ENCODE measurements at places on chromosomes 13 and 19.

GRCh38 chr13:75416327-75417011 is 65.5 kb downstream of the TBC1D4 start:
- no peak for DNase-seq

GRCh38 chr13:43478211-43478610 is 308.6 kb downstream of the ENOX1 start:
- DNase-seq = no peak

- DNase-seq = peak; percentile 99
Observed at GRCh38 chr13:105442949-105443699, 1092.3 kb downstream of the EFNB2 start.

DNA sequence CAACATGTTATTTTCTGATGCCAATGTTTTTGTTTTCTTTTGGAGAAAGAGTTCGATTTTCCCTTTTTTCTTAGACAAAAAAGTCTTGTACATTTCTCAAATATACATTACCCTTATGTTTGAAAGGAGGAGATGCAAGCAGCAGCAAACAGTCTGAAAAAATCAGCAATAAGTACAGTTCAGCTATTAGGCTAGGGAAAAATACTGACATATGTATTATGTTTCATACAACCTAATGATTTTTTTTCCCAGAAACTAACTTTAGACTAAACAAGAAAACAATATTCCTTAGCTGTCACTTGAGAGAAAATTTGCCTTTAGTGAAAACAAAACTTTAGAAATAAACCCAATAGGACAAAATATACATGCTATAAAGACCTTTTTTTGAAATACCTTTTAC is 1223.5 kb downstream of the SLITRK1 start:
- DNase-seq = no peak

GRCh38 chr19:6828698-6829633 is 56.5 kb downstream of the VAV1 start:
- DNase-seq = no peak

DNA sequence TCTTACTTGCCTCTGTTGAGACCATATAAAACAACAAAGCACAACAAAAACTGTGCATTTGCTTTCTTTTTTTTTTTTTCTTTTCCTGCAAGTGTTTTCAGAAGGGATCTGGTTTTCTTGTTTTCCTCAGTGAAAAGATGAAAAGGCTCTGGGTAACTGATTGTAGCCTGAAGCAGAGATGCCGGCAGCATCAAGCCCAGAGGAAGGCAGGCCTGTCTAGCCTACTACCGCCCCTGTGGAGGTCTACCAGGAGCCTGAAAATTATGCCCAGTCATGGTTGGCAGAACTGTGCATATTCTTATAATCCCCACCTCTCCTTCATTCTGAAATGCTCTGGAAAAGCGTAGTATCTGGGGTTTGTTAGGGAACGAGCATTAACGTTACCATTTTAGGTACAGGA is 32.6 kb upstream of the MEDAG start:
- peak; percentile 42 for DNase-seq

DNA sequence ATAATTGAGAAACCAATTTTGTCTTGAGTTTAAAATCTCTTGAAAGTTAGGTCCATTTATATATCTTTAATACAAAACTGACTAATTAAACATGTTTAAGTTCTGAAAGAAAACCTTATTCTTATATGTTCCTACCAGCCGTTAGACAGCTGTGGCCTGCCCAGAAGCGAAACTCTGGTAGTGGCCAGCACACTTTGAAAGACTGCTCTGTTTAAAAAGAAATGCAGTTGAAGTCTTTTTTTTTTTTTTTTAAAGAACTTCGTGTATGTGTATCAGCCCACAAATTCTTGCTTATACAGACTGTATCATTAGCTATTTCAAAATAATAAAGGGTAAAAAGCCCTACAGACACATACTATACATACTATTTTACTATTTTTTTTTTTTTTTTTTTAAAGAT is 34.0 kb downstream of the KCTD4 start:
- DNase-seq = no peak

GRCh38 chr19:45952686-45953505 is 20.8 kb downstream of the NOVA2 start:
- DNase-seq = peak; percentile 51

GRCh38 chr13:91168386-91168711 is 179.1 kb upstream of the MIR17HG start:
- DNase-seq = no peak

GRCh38 chr13:60258349-60258748 is 94.6 kb upstream of the DIAPH3 start:
- no peak for DNase-seq

- DNase-seq = no peak
Observed at GRCh38 chr19:29439021-29439420, 86.8 kb upstream of the VSTM2B start.

DNA sequence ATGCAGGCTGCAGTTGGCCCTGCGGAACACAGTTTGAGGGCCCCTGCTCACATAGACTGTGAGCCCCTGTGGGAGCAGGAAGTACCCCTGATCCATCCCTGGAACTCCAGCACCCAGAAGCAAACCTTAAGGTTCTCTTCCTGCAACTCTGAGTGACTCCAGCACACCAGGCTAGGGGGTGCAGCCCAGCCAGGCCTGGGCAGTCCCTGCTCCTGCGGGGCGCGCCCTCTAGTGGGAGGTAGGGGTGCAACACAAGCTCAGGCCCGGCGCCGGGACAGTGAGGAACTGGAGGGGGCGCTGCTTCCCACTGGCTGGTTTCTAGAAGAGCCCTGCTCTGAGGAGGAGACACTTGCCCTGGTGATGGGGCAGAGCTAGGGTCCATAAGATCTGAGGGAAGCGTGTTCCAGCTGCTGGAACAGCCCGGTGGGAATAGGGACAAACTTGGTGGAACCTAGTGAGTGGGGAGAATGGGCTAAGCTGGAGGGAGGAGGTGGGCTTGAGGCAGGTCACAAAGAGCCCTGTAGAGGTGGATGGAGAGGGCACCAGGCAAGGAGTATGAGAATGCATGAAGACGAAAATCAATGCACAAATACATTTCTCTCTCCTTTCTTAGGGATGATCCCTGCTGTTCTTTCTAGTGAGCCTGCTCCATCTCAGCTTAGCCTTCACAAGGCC is 5.0 kb downstream of the ZSCAN5A start:
- DNase-seq = peak; percentile 23

- DNase-seq = peak; percentile 77
Observed at GRCh38 chr19:55005684-55006488, 32.2 kb downstream of the GP6 start.

GRCh38 chr19:33399081-33399744 is 25.7 kb downstream of the CEBPG start:
- DNase-seq = no peak

- peak; percentile 43 for DNase-seq
Observed at GRCh38 chr13:44044547-44045179, 165.0 kb downstream of the LACC1 start.

- DNase-seq = peak; percentile 36
Observed at GRCh38 chr19:10503002-10503789, at the start of gene KEAP1. Gene KEAP1, minus strand, starts transcription at chr19:10503356. Its CDS starts 3,323 bp downstream, at chr19:10500033.

DNA sequence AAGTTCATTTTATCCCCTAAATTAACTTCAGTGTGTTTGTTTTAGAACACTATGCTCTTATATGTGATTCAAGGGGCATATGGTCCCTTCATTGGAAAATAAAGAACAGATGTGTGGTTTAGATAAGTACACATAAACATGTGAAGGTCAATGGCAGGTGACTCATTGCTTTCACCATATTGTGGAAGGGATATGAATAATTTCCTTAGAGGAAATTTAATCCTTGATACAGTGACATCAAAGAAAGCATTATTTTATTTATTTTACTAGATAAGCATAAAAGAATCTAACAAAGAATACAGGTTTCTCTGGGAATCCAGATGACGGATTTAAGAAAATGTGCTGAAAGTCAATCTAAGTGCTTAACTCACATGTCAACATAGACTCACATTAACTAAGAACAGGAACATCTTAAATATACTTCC is 373.5 kb downstream of the KCTD12 start:
- peak; percentile 95 for DNase-seq

DNA sequence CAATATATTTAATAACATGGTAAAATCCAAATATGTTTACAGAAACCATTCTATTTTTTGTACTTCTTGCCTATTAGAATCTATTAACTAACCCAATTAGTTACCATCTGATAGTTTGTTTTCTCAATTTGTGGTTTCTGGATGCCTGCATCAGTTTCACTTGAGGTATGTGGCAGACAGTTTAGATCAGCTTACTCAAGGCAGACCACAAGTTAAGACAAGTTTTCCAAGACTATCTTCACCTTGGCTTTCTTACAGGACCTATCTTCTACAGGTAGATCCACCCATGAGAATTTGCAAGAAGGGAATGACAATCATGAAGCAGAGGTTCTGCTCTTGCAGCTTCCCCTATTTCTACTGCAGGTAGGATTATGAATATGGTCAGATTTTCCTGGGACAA is 458.6 kb downstream of the DACH1 start:
- no peak for DNase-seq

DNA sequence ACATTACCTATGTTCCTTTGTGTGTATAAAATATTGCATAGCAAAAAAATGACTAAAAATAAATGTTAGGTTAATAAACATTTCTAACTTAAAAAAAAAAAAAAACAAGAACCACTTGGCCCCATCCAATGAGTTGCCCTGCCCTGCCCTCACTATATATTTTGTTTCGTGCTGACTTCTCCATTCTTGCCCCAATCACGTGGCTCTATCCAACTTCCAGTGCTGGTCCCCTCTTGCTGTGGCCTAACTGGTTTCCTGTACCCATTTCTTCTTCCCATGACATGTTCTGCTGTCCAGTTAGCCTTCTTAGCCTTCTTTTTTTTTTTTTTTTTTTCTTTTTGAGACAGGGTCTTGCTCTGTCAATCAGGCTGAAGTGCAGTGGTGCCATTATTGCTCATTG is 151.6 kb downstream of the FOXO1 start:
- no peak for DNase-seq

- no peak for DNase-seq
Observed at GRCh38 chr13:47508527-47509228, 492.4 kb downstream of the SUCLA2 start.

GRCh38 chr13:21328836-21329477 is 130.1 kb downstream of the ZDHHC20 start:
- DNase-seq = no peak

GRCh38 chr13:98221234-98221633 is 44.2 kb upstream of the RNF113B start:
- DNase-seq = no peak

DNA sequence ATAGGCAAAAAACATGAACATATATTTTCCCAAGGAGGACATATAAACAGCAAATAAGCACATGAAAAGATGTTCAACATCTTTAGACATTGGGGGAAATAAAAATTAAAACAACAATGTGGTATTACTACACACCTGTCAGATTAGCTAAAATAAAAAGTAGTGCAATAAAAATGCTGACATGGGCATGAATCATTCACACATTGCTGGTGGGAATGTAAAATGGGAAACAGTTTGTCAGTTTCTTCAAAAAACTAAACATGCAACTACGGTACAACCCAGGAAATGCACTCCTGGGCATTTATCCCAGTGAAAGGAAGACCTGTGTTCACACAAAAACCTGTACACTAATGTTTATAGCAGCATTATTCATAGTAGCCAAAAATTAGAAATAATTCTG is 5.3 kb upstream of the SUCLA2 start:
- DNase-seq = peak; percentile 5

GRCh38 chr19:48493718-48494401 is 17.8 kb downstream of the LMTK3 start:
- DNase-seq = no peak

DNA sequence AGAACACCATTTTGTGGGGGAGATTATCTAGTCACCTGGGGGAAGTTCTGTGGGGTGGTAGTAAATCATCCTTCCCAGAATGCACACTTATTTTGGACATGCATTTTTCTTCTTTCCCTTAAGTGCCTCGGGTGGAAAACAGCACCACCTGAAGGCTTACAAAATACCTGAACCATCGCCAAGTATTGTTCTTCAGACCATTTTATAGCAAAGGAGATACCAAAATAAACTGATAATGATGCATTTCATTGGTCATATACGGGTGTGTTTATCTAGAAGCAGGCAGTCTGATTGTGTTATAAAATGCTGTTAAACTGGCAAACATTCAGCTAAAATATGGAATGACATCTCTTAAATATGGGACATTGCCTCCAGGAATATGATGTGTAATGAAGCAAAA is 1034.7 kb downstream of the SLITRK1 start:
- DNase-seq = no peak

DNA sequence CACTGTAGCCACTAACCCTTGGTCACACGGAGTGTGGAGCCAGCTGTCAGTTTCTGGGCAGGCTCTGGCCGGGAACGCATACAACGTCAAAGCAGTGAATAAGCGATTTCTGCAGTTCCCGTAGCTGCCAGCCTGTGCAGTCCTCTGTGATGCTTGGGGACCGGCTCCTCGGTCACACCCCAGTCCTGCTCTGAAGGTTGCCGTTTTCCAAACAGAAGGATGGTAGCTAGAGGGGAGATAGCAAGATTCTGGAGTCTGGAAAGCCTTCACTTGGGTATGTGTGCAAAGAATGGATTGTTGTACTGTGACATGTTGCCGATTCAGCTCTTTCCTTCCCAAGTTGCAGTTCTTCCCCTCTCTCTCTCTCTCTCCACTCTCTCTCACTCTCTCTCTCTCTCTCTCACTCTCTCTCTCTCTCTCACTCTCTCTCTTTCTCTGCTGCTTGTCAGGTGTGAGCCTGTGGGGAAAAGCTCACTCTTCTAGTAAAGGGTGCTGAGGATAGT is 38.7 kb upstream of the C1QTNF9 start:
- DNase-seq = peak; percentile 62

DNA sequence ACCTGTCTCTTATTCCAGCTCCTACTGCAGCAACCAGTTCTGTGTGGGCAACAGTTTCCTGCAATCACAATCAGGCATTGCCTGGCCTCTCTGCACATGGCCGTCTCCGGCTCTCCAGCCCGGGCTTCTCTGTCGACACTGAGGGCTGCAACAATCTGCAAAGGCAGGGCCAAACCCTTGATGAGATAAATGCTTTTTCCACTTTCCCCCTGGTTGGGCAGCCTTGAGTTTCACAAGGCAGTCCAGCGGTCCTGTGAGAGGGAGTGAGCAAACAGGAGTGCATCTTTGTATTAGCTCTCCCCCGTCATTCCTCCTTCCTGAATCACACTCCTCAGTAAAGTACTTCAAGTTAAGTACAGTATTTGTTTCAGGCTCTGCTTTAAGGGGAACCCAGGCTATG is 40.7 kb upstream of the VWA8 start:
- DNase-seq = peak; percentile 67

GRCh38 chr19:1102407-1103131 is 1.2 kb upstream of the GPX4 start:
- peak; percentile 100 for DNase-seq

GRCh38 chr13:49530457-49530856 is 34.7 kb downstream of the PHF11 start:
- DNase-seq = no peak

GRCh38 chr19:29507081-29507860 is 18.5 kb upstream of the VSTM2B start:
- no peak for DNase-seq

- peak; percentile 98 for DNase-seq
Observed at GRCh38 chr13:74210693-74211393, 76.6 kb upstream of the KLF12 start.

GRCh38 chr19:38691938-38692457 is 44.5 kb downstream of the ACTN4 start:
- DNase-seq = peak; percentile 96

- no peak for DNase-seq
Observed at GRCh38 chr13:66353664-66354063, 876.5 kb downstream of the PCDH9 start.

- DNase-seq = peak; percentile 58
Observed at GRCh38 chr19:31674503-31675192, 325.4 kb upstream of the TSHZ3 start.

- DNase-seq = no peak
Observed at GRCh38 chr13:98771838-98772611, 19.6 kb upstream of the SLC15A1 start.

Data from fibroblast of lung (primary cell).